Right lobe of liver (tissue), 6 donors: ENCODE measurements at places on chromosomes 2 and 18.

DNA sequence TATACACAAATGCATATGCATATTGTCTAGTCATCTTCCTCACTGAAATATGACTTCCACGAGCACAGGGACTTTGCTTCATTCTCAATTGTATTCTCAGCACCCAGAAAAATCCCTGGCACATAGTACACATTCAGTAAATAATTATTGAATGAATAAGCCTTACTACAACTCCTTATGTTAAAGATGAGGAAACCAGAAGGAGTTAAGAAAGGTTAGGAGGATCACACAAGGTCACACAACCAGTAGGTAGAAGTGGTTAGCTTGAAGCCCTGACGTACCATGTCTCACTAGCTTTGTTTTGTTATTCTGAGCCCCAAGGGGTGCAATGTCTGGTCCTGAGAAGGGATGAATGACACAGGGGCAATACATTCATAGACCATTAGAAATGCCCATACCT is 220.9 kb upstream of the PID1 start:
- DNase-seq, result no peak

- DNase-seq, result no peak
Measured at GRCh38 chr2:127479219-127479825, 47.0 kb downstream of the IWS1 start.

GRCh38 chr18:77346208-77346810 is 96.7 kb downstream of the GALR1 start:
- DNase-seq, result no peak

GRCh38 chr2:36356298-36356989 is 866 bp downstream of the CRIM1 start:
- peak; percentile 47 for DNase-seq

DNA sequence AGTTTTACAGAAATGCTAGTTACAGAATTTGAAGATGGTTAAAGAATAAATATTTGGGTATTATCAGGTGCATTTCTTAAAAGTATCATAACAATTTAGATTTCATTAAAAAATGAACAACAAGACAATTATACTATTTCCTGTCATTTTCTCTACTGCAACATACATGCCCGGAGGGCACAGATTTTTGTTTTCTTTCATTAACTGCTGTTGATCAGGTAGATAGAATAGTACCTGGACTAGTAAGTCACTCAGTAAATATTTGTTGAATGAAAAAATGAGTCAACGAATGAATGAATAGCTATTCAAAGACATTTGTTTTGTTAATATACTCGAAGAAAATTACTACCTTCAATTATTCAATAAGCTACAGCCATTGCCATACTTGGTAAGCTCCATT is 531.2 kb upstream of the VRK2 start:
- no peak for DNase-seq

DNA sequence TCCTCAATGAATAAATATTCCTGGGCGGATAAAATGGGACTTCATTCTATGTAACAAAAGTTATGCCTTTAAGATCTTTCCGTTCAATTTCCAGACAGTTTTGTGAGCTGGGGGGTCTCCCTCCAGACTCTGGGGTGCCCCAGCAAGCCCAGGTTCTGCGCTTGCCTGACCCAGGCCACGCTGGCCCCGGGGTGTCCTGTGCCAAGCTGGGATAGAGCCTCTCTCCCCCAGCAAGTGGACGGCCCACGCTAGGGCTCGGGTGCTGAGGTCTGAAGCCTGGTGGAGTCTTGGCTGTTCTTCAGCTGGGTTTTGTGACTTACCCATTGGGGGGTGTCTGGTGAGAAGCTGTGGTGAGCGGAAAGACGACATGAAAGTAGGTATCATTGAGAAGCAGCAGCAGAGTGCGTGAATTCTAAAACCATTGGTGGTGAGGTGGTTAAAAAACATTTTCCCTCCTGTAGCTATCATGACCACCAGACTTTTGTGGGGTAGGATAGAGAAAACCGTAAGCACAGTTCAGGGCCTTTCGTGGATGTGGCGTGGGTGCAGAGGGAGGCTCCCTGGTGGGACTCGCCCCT is 346.8 kb downstream of the ANAPC1 start:
- DNase-seq, result no peak

GRCh38 chr2:174248998-174249592 is 763 bp upstream of the OLA1 start:
- no peak for DNase-seq

DNA sequence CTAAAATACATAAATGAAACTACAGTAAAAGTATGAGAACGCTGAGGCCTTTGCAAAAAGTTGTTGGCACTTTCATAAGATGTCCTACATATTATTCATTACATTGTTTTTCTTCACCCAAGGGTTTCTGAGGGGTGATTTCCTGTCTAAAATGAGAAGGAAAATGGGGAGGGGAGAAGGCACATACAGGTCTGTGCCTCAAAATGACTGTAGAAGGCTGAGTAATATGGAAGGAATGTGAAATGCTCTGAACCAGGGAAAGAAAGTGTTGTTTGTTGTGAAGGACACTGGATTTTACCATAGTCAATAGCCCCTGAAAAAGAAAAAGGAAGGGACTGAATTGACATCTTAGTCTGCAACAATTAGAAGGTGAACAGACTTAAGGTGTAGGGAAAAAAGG is 99.5 kb upstream of the RNF152 start:
- DNase-seq, result no peak

DNA sequence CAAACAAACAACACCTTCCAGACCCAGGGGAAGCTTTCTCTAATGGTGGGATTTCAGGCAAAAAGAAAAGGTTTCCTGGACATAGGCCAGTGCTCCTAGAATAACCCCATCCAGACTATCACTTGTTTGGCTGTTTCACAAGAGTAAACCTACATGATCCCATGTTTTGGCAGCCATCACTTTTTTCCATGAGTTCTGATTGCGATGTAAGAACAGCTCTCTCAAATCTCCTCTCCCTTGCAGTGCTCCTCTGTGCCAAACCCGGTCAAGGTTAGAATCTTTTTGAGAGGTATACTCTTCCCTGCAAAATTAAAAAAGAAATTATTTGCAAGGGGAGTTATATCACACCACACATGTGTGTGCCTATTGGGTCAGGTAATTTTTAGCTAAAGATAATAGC is 11.9 kb downstream of the GRP start:
- no peak for DNase-seq

- no peak for DNase-seq
Measured at GRCh38 chr2:43387092-43388062, 161.0 kb upstream of the ZFP36L2 start.

GRCh38 chr2:47503481-47504070 is 100.6 kb downstream of the MSH2 start:
- DNase-seq, result no peak

GRCh38 chr2:53475321-53475720 is 292.3 kb upstream of the CHAC2 start:
- DNase-seq, result no peak

DNA sequence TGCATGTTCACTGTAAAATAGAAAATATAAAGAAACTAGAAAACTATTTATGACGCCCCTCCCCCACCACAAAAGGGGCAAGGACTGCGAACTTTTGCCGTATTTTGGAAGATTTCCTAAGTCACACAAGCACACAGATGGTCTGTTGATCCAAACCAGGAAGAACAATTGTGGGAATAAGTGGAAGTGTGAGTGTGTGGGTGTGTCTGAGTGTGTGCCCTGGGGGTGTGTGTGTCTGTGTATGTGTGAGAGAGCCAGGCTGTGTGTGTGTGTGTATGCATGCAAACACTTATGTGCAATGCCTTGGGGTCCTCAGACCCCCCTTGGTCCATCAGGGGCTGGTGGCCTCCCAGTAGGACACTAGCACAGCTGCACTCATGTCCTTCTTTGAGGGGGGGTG is 43.1 kb downstream of the HPCAL1 start:
- peak; percentile 11 for DNase-seq

DNA sequence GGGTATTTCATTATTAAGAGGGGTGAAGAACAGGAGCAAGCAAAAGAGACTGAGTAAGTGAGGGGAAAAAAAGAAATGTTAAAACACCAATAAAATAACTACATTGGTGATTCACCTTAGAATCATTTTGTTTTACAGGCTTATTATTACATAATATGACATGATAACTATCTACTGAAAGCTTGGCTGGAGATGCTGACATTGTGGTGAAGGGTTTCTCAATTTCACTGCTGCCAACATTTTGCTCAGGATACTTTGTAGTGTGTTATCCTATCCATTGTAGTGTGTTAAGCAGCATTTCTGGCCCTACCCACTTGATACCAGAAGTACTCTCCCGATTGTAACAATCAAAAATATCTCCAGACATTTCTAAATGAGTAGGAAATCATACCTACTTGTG is 1564.6 kb upstream of the NXPH2 start:
- DNase-seq, result no peak
